ENCODE measurements at places on chromosomes 2 and 18. TPM values are rescaled to one million over a fixed set of nuclear protein-coding genes. Genes with fewer than 3 reads are reported as not detected.

The EFR3B gene
- 2.1 TPM for total RNA-seq

The EMX1 gene
- not detected for total RNA-seq

The TRAK2 gene
- total RNA-seq = 19.6 TPM

The LCT gene
- total RNA-seq = not detected

The OTX1 gene
- 0.18 TPM for total RNA-seq

The TMEFF2 gene
- total RNA-seq = not detected

DNA sequence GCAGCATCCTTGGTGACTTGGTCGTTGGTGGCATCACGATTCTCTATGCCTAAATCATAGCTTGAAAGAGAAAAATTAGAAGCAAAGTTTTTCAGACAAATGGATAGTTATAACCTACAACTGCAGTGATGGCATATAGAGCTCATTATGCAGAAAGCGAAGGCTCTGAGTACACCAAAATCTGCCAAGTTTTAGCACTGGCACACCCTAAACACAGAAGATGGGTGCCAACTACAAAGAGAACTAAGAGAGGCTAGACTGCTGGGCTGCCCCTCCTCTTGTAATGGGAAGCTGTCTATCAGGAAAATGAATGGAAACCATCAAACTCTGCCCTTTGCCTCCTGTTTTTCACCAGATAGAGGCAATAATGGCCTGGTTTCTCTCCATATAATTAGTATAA, 6.3 kb downstream of the IDH1 start:
- no peak for DNase-seq

- no peak for DNase-seq
Observed at GRCh38 chr18:63818212-63818611, 43.0 kb downstream of the SERPINB7 start.

- no peak for DNase-seq
Observed at GRCh38 chr18:74841248-74841647, 243.6 kb downstream of the ZNF407 start.

DNA sequence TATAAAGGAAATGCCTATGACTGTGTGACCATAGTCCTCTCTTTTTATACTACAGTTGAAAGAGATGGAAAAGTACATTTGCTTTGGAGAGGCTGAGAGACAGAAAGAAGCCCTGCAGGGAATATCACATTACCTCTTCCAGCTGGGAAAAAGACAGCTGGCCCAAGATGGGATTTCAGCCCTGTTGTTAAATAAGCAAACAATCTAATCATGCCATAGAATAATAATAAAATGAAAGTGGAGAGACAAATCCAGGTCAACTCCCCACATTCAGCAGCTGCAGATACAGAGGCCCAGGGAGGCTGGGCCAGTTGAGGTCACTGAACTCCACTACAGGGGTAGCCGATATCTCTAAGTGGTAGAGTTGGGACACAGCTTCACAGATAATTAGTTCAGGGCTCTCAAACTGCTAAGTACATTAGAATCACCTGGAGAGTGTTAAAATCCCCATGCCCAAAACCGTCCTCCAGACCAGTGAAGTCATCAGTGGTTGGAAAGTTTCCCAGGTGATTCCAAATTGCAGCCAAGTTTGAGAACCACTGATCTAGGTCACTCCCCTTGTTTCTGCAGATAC, 81.9 kb downstream of the MOGAT1 start:
- DNase-seq = no peak

DNA sequence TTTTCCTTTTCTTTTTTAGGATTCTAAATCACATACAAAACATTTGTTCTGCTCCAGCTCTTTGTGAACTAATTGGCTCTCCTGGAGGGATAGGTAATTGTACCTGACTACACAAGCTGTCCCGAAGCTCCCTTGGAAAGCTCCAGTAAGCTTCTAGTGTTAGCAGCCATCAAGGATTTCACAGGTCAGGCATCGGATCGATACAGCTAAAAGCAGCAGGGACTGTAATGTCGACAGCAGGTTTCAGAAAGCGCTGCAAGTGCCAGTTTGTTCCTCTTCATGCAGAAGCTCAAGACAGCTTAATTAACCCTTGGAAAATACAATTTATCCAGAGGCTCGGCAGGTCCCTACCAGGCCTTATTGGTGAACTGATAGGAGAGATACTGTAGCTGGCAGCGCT, 87.2 kb upstream of the VRK2 start:
- no peak for DNase-seq

DNA sequence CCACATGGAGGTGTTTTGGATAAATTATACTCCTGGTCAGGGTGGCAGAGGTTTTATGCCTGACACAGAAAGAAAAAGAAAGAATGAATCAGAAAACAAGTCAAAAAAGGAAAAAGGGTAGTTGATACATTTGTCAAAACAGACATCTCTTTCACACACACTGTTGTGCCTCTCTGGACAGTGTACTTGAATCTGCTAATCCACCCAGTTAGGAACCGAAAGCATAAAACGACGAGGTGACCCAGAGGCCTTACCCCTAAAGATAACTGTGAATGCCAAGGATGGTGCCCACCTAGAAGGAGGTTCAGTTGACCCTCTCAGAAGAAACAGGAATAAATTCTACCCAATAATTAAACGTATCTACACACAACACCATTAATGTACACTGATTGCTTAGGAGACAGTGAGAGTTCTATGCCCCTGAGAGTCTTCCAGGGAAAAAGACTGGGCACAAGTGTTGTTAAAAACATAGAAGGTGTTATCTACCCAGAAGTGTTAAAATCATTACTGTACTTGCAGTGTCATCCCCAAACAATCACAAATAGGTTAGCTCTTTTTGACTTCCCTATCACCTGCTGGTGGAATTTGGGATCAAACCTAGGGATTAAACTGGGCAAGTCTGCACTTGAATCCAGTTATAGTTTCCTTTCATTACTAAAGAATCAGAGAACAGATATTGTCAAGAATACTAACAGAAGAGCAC, 123.2 kb upstream of the DNAJC10 start:
- no peak for DNase-seq

- DNase-seq = no peak
Observed at GRCh38 chr2:74824679-74825078, 9.2 kb upstream of the HK2 start.

DNA sequence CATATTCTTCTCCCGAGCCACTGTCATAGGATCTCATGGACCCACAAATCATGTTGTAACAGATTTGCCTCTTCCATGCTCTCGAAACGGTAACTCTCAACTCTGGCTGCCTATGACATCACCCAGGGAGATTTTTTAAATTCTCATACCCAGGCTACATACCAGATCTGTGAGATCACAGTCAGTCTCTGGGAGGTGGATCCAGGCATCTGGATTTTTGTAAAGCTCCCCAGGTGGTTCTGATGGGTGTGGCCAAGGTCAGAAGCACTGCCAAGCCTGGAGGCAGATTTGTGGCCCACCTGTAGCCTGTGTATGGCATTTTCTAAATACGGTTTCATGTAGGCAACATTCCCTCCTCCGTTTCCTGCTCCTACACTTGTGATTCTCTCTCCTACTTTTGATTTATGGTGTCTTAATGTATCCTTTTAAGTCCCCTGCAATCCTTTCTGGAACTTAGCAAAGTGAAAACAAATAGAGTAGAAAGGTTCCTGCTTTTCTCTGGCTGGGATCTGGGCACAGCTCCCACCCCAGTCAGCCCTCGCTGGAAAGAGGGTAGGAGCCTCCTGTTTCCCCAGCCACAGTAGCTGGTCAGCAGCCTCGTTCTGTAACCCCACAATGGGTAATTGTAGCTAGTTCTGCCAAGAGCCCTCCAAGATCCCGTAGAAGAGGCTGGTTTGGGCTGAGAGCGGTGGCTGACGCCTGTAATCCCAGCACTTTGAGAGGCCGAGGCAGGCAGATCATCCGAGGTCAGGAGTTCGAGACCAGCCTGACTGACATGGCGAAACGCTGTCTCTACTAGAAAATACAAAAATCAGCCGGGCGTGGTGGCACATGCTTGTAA, 96.2 kb downstream of the KLHL29 start:
- DNase-seq = no peak

Measured in ovary (tissue), 10 donors.